Mononuclear cell (primary cell): ENCODE measurements at places on chromosomes 5 and 9. TPM values are rescaled to one million over a fixed set of nuclear protein-coding genes. Genes with fewer than 3 reads are reported as not detected.

The ZNF366 gene
- total RNA-seq = 0.10 TPM

The CAMK2A gene
- total RNA-seq = 0.94 TPM

The SLC6A3 gene
- not detected for total RNA-seq

The HTR4 gene
- not detected for total RNA-seq

The ZFP37 gene
- 0.42 TPM for total RNA-seq

The PCDHA1 gene
- total RNA-seq = not detected

The CPEB4 gene
- 59.1 TPM for total RNA-seq

The OGN gene
- 0.21 TPM for total RNA-seq

The QRFP gene
- total RNA-seq = not detected

The SAPCD2 gene
- total RNA-seq = 3.3 TPM

The ERP44 gene
- 18.2 TPM for total RNA-seq

The LNPEP gene
- 119 TPM for total RNA-seq
